Stimulated activated CD8-positive, alpha-beta memory T cell treated with anti-CD3 and anti-CD28 coated beads, Interleukin-4, amount 100 ng/mL, for 4 hours (primary cell): ENCODE measurements at places on chromosomes 12 and 14.

DNA sequence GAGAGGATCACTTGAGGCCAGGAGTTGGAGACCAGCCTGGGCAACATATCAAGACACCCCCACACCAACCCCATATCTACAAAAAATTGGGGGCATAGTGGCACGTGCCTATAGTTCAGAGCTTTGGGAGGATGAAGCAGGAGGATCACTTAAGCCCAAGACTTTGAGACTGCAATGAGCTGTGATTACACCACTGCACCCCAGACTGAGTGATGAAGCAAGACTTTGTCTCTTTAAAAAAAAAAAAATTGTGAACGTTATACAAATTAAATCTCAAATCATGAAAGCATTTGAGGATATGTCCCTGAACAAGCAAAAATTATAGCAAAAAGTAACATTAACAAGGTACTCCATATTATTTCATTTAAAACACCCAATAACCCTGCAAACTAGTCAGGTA, 2.9 kb downstream of the LRP6 start:
- no peak for DNase-seq

- no peak for DNase-seq
Observed at GRCh38 chr12:59735231-59735630, 139.4 kb downstream of the SLC16A7 start.

- no peak for DNase-seq
Observed at GRCh38 chr12:96136161-96136560, 58.0 kb upstream of the ELK3 start.

- no peak for DNase-seq
Observed at GRCh38 chr12:50662116-50662510, 101.8 kb upstream of the ATF1 start.

DNA sequence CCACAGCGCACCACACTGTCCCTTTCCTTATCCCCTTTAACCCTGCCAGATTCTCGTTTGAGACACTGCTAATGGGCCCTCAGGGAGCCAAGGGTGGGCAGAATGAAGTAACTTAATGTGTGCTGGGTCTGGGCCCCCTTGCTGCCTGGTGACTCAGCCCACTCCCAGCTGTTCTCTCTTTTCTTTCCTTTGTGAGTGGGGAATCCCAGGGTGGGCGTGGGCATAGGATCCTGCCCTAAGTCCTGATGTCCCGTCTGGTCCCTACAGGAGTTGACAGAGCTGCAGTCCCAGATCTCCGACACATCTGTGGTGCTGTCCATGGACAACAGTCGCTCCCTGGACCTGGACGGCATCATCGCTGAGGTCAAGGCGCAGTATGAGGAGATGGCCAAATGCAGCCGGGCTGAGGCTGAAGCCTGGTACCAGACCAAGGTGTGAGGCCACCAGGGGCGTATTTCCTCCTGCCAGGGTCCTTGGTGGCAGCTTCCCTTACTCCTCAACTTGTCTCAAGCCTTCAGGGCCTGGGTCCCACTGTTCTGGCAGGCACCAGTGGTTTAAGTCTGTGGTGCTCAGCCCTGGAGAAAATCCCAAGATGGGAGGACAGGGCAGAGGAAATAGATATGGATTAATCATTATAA, 8.3 kb downstream of the KRT7 start:
- DNase-seq: no peak

- no peak for DNase-seq
Observed at GRCh38 chr12:47705229-47705565, 633 bp downstream of the RPAP3 start.
